Left ventricle myocardium inferior (tissue), 1 donor: ENCODE measurements at places on chromosomes 1 and 21.

- no peak for DNase-seq
Measured at GRCh38 chr21:17779980-17780379, 39.2 kb downstream of the C21orf91 start.

- no peak for DNase-seq
Measured at GRCh38 chr1:161502641-161503393, 2.4 kb upstream of the FCGR2A start.

DNA sequence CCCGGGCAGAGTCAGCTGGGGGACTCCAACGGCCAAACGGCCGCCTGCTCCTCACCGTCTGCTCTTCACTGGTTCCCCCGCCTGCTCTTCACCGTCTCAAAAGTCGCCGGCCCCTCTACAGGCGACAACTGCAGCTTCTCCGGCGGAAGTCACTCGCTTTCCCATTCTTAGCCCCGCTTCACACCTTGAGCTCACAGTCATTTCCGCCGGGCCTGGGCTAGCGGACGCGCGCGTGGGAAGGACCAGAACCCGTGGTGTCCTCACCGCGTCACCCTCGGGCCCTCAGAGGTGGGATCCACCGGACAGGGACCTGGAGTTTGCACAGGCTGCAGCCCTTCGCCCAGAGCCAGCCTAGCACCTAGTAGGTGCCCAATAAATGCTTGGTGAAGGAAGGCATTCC, 27.9 kb upstream of the HJV start:
- no peak for DNase-seq

GRCh38 chr1:64293820-64294219, 90.4 kb downstream of the UBE2U start:
- no peak for DNase-seq

DNA sequence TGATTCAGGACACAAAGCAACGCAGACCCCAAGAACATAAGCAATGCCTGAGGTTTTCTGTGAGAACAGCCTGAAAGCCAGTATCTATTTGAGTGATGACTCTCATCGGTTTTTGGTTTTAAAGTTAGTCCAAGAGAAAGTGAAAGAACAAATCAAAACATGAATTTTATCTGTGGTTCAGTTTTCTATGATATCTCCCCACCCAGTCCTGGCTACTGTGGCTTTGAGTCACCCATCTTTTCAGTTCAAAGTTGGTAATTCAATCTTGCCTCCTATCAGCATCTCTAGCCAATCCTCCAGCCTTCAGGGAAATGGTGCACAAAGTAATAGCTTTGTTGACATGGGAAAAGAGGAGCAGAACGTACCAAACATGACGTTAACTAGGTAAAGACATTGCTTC, 40.5 kb upstream of the KRTAP19-8 start:
- DNase-seq = no peak

GRCh38 chr1:185813401-185813979, 79.3 kb downstream of the HMCN1 start:
- no peak for DNase-seq

GRCh38 chr1:198912046-198912445, 273.2 kb downstream of the PTPRC start:
- no peak for DNase-seq

DNA sequence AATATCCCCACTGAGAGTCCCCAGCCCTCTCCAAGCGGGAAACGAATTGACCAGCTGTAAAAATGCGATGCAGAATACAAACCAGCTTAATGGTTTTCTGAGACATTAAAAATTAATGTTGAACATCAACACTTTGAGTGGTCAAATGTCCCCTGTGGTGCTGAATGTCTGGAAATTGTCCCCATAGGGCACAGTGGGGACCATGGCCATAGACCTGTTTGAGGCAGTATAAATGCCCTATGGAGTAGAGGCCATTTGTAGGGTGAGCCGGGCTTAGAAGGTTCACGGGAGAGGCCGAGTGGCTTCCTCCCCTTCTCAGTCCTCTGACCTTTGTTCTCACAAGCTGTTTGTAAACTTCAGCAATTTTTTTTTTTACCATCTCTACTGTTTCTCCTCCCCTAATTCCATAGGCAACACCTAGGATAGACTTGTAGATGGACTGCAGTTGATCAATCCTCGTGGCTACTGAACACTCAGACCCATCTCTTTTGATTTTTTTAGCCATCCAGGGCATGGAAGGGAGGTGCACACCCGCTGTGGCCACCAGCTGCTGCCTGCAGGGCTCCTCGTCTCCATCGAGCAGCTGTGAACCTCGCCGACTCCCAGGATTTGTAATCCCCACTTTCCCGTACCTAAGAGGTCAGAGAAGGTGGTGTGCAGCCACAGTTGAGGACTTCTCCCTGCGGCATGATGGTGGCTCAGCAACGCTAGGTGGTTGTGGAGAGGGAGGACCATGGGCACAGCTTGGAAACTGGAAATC, 41.0 kb downstream of the KAZN start:
- DNase-seq = no peak

- no peak for DNase-seq
Measured at GRCh38 chr1:21292503-21292983, 2.3 kb upstream of the ECE1 start.

- no peak for DNase-seq
Measured at GRCh38 chr1:4549930-4550329, 104.5 kb upstream of the AJAP1 start.

DNA sequence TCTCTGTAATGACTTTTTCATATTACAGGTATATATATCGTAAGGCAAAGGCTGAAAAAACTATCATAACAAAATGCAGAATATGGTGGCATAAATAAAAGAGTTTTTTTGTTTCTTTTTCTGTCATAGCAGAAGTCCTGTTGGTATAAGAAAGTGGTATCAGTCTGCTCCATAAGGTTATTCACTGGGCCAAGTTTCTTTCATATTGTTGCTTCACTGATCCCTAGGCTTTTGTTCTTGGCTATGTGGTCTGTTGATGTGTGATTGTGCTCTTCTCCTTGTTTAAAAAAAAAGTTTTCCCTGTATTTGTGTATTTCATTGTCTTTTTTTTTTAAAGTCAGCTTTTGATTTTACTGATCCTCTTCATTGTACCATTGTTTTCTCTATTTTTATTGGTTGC, 26.0 kb downstream of the PTBP2 start:
- DNase-seq = no peak

- no peak for DNase-seq
Measured at GRCh38 chr1:118812555-118812954, 175.6 kb downstream of the TBX15 start.

DNA sequence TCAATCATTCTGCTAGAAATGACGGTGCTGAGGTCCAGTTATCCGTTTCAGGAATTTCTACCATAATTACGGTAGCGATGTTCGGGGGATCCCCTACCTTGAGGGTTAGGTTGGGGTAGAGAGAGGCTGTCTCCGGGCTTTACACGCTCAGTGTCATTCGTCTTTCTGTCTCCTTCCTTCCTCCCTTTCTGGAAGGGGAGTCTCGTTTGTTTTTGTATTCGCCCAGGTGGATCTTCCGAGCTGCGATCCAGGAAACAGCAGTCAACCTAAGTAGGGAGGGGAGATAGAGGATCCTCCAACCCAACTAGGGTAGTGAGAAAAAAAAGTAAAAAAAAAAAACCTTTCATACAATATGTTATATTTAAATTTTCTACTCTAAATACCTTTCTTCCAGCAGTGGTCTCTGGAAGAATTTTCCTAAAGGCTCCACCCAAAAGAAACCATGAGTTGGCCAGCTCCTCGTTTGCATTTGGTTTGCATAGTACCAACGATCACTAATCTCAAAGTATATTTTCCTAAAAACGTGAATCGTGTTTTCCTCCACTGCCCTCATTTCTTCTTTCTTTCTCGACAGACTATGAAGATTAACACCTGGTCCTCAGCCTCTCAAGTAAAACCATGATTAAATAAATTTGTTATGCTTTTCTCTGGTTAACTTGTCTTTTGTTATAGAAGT, 611 bp upstream of the PIK3C2B start:
- no peak for DNase-seq

DNA sequence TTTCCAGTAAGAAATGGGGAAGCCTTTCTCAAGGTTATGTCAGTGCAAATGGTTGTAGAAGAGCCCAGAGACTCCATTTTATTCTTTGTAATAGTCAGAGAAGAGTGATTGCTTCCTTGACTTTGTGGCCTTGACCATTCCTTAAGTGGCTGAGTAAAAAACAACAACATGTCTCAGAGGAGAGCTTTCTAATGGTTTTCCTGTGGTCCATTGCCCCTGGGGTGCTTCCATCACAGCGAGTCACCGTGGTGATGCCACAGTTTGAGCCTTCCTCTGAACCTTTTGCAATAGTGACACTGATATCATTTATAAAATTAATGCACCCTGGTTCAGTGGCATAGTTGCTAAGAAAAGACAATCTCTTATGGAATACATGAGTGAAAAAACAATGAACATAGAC, 38.6 kb downstream of the PAPPA2 start:
- no peak for DNase-seq
